Pulmonary artery endothelial cell (primary cell): ENCODE measurements at places on chromosomes 13 and 19. TPM values are rescaled to one million over a fixed set of nuclear protein-coding genes. Genes with fewer than 3 reads are reported as not detected.

Gene HOOK2
- 11.4 and 11.5 TPM in 2 replicates for total RNA-seq

Gene RTBDN
- total RNA-seq: not detected in 2 replicates

Gene ERFL
- total RNA-seq: not detected in 2 replicates

Gene PSG4
- not detected in 2 replicates for total RNA-seq

Gene UNC13A
- total RNA-seq: under 0.01 TPM in 1 of 2 replicates, not detected in the other

Gene LILRB3
- not detected in 2 replicates for total RNA-seq

Gene EXOC3L2
- 0.63 and 1.6 TPM in 2 replicates for total RNA-seq

GRCh38 chr19:32475141-32476031 is 69.8 kb downstream of the DPY19L3 start:
- DNase-seq: no peak

DNA sequence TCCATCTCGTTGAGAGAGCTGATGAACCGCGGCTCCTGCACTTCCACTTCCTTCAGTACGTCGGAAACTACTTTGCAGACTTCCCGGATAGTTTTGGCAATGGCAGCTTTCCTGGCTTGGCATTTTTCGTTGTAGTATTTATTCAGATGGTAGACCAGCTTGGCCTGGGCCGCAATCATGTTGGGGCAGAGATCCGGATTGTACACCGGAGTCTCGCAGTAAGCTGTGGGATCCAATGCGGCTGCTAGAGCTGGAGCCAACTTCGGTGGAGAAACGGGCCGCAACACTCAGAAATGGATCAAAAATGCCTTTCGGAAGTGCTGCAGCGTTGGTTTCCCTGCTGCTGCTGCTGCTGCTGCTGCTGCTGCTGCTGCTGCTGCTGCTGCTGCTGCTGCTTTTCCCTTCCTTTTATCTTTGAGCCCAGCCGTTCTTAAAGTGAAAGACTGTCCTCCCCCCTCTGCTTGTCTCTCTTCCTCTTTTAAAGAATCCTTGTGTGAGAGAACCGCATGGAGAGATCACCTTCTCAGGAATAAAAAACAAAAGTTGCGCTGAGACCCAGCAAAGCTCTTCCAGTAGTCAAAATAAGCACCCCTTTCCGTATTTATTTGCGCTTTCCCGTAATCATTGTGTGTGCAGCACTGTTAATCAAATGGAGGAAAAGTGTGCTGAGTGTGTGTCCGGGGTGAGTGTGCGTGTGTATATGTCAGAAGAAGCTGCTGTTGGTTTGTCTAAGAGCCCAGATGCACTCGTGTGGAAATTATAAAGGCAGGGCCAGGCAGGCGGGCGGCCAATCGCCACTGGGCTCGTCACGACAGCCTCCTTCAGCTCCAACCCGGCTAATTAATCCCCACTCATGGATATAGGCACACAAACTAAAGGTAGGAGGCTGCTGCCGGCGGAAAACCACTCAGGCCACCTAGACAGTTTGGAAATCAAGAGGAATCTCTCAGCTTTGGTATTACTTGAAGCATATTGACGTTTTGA is at the start of gene MAB21L1:
Gene MAB21L1 (minus strand): TSS at position 730 of the 984 bp plus-strand sequence. CDS start 551 bp downstream, at position 179.
- no peak for DNase-seq

DNA sequence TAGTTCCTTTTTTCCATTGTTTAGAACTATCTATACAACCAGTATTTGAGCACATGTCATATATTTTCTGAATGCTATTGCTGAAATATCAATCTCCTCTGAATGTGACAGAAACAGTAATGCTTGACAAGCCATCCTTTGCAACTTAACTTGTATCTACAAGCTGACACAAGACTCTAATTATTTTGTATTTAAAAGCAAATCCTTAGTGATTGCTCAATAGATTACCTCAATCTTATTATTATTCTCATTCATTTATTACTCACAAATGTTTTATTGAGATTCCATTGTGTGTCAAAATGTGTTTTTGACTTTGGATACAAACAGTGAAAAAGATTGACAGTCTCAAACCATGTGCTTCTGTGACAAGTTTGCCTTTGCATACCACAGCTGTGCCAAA is 787.8 kb upstream of the PRR20A start:
- no peak for DNase-seq

- no peak for DNase-seq
Observed at GRCh38 chr13:75869981-75870380, 233.9 kb downstream of the LMO7 start.

- no peak for DNase-seq
Observed at GRCh38 chr13:105220063-105220462, 1315.4 kb downstream of the EFNB2 start.

DNA sequence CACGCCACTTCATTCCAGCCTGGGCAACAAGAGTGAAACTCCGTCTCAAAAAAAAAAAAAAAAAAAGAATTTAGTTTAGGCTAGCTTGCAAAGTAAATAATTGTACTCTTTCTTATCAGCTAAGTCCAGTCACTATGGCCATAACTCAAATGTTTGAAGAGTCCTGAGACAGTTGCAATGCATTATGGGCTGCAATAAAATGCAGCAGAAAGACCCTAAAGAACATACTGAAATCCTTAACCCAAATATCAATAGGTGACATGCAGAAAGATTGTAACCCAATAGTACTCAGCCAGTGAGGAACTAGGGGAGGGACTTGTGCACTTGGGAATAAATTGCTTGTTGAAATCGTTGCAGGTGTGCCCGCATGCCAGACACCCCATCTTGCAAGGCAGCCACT is 20.9 kb upstream of the FFAR2 start:
- DNase-seq: no peak

DNA sequence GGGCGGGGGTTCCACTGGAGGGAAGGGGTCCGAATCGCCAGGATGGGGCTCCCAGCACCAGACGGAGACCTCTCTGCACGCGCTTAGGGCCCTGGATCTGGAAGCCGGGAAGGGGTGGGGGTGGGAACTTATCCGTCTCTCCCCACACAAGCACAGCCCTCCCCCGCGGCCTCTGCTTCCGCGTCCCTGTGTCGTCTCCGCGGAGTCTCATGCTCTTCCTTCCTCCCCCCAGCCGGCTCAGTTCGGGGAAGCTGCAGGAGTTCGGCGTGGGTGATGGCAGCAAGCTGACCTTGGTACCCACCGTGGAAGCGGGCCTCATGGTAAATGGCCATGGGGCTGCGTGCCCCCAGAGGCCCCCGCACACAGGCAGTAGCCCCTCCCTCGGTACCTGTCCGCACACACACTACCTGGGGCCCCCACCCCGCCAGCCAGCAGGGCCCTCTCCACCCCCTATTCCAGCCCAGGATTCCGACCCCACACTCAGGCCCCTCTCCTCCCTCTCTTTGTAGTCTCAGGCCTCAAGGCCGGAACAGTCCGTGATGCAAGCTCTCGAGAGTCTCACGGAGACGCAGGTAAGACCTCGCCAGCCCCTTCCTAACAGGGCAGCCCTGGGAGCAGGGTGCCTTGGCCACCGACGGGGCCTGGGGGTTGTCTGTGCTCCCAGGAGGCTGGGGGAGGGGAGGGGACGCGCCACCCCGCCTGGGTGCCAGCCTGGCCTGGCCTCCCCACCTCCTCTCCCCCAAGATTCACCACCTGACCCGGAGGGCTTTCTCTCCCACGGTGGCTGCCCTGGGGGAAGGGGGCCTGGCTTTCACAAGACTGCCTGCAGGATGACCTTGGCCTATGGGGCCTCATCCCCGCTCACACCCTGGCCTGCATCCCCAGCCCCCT is 3.2 kb downstream of the MIDN start:
- DNase-seq: no peak

DNA sequence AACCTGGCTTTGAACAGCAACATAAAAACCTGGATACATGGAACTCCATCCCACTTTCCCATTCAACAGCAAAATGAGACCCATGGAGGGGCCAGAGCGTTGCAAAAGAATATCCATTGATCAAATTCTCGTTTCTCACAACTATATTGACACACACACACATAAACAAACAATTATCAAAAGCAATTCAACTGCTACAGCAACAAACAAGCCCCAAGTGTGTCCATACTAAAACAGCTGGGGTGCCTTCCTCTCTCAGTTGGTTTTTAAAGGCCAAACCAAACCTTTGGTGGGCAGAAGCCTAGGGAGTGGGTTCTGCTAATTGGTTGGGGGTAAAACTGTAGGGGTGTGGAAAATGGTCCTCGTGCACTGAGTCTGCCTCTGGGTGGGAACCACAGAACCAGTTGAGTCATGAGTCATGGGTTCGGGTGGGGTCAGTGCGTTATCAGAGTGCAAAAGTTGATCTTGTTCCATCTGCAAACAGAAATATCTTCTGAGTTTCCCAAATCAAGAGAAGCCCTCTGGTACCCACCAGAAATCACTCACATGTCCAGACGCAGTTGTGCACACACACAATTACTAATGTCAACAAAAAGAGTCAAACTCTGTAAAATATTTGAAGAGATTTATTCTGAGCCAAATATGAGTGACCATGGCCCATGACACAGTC is 18.5 kb downstream of the GPR42 start:
- no peak for DNase-seq

- no peak for DNase-seq
Observed at GRCh38 chr19:1229924-1230782, 7.7 kb downstream of the CBARP start.

GRCh38 chr13:114095486-114095885 is 36.9 kb downstream of the RASA3 start:
- DNase-seq: no peak

DNA sequence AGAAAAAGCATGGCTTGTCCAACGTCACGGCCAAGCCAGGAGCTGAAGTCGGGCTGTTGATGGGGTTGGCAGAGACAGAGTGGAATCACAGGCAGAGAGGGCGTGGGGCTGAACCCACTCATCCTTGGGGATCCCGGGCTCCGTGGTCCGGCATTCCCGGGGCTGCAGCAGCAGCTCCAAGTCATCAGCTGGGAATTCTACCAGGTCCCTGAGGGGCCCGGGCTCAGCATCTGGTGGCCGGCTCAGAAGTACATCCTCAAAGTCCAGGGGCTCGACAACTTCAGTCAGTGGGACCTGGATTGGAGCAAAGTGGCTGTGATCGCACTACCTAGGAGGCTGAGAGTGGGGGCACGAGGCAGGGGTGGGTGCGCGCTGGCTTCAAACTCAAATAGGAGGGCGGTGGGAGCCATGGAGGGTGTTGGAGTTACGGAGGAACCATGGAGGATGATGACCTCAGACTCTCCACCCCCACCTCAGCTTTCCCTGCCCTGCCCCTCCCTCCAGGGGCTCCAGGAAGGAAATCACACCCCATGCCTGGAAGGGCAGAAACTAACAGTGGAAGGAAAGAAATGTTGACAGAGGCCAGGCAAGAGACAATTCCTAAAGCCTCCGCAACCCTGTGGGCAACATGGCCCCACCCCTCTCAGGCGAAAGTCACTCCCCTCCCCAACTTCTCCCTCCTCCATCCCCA is 9.5 kb downstream of the DOCK6 start:
- no peak for DNase-seq

- no peak for DNase-seq
Observed at GRCh38 chr19:4013886-4014540, 6.5 kb downstream of the PIAS4 start.

GRCh38 chr19:45523642-45524256 is 16.5 kb downstream of the VASP start:
- peak; percentile 63 for DNase-seq

- no peak for DNase-seq
Observed at GRCh38 chr19:31506102-31506501, 156.9 kb upstream of the TSHZ3 start.

- DNase-seq: no peak
Observed at GRCh38 chr13:87820241-87820640, 149.1 kb downstream of the SLITRK5 start.

GRCh38 chr13:43767341-43767931 is 19.3 kb downstream of the ENOX1 start:
- no peak for DNase-seq

- no peak for DNase-seq
Observed at GRCh38 chr19:30742406-30742938, 370.3 kb downstream of the ZNF536 start.
